ENCODE measurements at places on chromosomes 13 and 19. TPM values are rescaled to one million over a fixed set of nuclear protein-coding genes. Genes with fewer than 3 reads are reported as not detected.
A peak's percentile ranks its signal among the peaks of the same experiment; 100 is the strongest.

- H3K27me3 ChIP-seq, result no peaks in the 10 kb centered on the region
- H3K27ac ChIP-seq, result peak overlapping the region; percentile 94
- no peaks in the 10 kb centered on the region for H3K36me3 ChIP-seq
- peaks cover 64% of the 10 kb centered on the region for H3K4me1 ChIP-seq
- no peak for DNase-seq
- H3K4me3 ChIP-seq, result peak overlapping the region; percentile 41
Observed at GRCh38 chr19:15280915-15281683, 48.9 kb upstream of the EPHX3 start.

GRCh38 chr13:25352230-25352629 is 19.5 kb upstream of the ATP8A2 start:
- DNase-seq, result no peak
- no peaks in the 10 kb centered on the region for H3K4me1 ChIP-seq
- H3K27me3 ChIP-seq, result peaks cover 47% of the 10 kb centered on the region
- H3K4me3 ChIP-seq, result no peak overlapping the region
- no peak overlapping the region for H3K27ac ChIP-seq
- H3K36me3 ChIP-seq, result peaks cover 15% of the 10 kb centered on the region

- peak overlapping the region; percentile 96 for H3K27ac ChIP-seq
- no peak for DNase-seq
- H3K4me1 ChIP-seq, result peaks cover 43% of the 10 kb centered on the region
- peak overlapping the region; percentile 89 for H3K4me3 ChIP-seq
- H3K36me3 ChIP-seq, result no peaks in the 10 kb centered on the region
Observed at GRCh38 chr19:801030-801860, 4.0 kb downstream of the PTBP1 start.

The PIAS4 gene
- total RNA-seq, result 22.7 TPM

DNA sequence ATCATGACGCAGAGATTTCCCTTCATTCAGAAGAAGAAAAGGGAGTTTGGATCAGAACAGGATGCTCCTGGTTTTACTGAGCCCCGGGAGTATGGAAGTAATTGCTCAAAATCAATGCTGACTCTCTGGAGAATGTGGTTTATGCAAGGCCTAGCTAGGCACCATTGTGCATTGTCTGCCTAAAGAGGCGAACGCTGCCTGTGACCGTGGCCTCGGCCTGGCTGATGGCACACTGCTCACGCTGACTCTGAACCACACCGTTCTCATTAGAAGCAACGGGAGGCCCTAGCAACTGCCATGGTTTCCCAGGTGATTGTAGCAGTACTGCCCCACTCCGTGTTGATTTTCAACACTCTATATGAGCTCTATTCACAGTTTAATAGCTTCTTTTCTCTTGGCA is 41.7 kb upstream of the UBL3 start:
- H3K4me3 ChIP-seq, result no peak overlapping the region
- no peak for DNase-seq
- no peak overlapping the region for H3K27ac ChIP-seq

- peaks cover 32% of the 10 kb centered on the region for H3K27me3 ChIP-seq
- no peak overlapping the region for H3K27ac ChIP-seq
- H3K4me1 ChIP-seq, result peaks cover 8% of the 10 kb centered on the region
- no peak overlapping the region for H3K4me3 ChIP-seq
- DNase-seq, result no peak
Observed at GRCh38 chr19:49954092-49954829, 6.7 kb downstream of the SIGLEC11 start.

The ZNF714 gene
- 7.3 TPM for total RNA-seq

GRCh38 chr13:97108530-97108900 is 113.6 kb upstream of the MBNL2 start:
- H3K27me3 ChIP-seq, result peaks cover 15% of the 10 kb centered on the region
- peaks cover 13% of the 10 kb centered on the region for H3K4me1 ChIP-seq
- no peak overlapping the region for H3K27ac ChIP-seq
- no peak for DNase-seq

- H3K36me3 ChIP-seq, result peaks cover 2% of the 10 kb centered on the region
- H3K4me3 ChIP-seq, result no peak overlapping the region
- DNase-seq, result no peak
- H3K27ac ChIP-seq, result no peak overlapping the region
- peaks cover 3% of the 10 kb centered on the region for H3K4me1 ChIP-seq
- peaks cover 5% of the 10 kb centered on the region for H3K27me3 ChIP-seq
Observed at GRCh38 chr13:29271606-29272005, 323.9 kb downstream of the SLC7A1 start.

The KIR3DL1 gene
- total RNA-seq, result not detected

DNA sequence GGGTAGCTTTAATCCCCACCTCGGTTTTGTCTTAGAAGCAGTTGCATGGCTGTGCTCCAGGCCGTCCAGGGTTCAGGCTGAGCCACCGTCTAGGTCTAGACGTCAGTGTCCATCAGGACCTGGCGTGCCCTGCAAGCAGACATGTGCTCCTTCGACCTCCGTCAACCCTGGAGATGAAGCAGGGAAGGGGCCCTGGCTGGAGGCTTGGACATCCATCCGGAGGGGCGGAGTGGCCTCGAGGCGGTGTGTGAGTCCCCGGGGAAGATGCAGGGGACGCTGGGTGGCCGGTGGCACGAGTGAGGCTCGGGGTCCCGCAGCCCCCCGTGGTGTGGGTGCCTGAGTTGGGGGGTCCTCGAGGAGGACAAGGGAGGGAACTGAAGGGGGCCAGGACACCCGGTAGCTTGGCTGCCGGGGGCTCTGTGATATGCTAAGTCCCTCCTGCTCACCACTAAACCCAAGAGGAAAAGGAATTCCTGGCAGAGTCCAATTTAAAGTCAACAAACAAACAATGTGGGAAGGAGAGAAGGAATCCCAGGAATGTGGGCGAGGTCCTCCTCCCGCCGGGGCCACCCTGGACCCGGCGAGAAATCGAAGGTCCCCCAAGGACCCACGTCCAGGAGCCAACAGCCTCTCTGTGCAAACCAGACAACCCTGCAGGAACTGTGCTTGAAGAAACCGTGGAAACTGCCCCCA is 14.9 kb upstream of the PTBP1 start:
- H3K27ac ChIP-seq, result no peak overlapping the region
- no peak for DNase-seq
- no peaks in the 10 kb centered on the region for H3K27me3 ChIP-seq
- H3K4me1 ChIP-seq, result no peaks in the 10 kb centered on the region
- H3K4me3 ChIP-seq, result no peak overlapping the region

The MBD3L3 gene
- total RNA-seq, result not detected

The HPN gene
- total RNA-seq, result 0.89 TPM

Data from T-helper 17 cell (primary cell).